ENCODE measurements at places on chromosomes 6 and 20.

- peak; percentile 3 for DNase-seq
Measured at GRCh38 chr6:35304299-35304698, 6.7 kb downstream of the DEF6 start.

- DNase-seq: no peak
Measured at GRCh38 chr6:26045065-26045927, 41.9 kb upstream of the HFE start.

DNA sequence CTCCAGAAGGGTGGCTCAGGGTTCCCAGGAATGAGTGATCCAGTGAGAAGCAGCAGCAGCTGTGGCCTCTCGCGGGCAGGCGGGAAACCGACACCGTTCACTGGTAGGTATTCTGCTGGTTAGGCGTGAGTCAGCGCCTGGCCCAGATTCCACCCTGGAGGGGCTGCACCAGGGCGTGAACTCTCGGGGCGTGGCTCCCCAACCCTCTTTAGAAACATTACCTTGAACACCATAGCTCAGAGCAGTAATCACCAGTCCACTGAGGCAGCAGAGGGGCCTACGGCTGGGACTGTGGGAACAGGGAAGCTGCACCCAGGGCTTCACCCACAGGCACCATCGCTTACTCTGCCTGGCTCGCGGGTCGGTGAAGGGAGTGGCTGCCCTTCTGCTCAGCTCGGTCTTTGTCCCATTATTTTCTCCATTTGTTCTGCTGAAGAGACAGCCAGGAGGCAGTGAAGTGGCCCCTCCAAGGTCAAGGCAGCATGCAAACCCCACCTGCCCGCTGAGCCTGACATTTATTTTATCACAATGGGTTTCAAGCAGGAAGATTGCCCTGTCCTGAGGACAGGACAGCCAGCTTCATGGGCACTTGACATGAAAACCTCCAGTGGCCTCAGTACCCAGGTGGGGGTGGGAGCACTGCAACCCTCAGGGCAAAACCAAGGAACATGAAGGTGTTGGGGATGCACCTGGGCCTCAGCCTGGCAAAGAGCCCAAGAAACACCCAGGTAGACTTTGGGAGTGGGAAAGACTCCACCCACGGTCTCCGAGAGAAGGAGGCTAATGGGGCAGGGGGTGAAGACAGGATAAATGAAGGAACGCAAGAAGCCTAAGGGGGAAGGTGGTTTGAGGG is 51.0 kb upstream of the CD93 start:
- DNase-seq: no peak

DNA sequence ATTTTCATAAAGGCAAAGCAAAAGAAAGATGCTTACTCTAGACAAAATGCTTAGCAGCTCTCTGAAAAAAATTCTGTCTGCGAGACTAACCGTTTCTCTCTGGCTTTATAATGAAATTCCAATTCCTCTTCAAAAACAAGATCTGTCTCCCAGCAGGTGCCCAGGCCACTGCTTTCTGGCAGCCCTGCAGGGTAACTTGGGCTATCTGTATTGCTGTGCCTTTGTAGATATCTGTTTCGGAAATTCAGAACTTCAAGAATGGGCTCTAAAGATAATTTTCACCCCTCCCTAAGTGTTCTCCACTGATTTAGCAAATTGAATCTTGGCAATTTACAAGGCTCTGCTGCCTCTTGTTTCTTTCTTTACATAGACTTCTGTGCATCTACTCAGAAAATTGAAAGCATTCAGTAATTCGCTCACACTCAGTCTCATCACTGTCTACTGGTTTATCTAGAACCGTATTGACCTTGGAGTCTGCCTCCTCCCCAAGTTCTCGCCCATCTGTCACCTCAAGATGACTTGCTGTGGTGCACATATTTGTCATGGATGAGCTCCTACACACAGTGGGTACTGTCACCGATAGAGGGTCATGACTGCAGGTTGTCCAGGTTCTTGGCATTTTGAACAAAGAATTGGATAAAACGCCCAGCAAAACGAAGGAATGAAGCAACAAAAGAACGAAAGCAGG is 26.4 kb upstream of the FABP7 start:
- DNase-seq: no peak

DNA sequence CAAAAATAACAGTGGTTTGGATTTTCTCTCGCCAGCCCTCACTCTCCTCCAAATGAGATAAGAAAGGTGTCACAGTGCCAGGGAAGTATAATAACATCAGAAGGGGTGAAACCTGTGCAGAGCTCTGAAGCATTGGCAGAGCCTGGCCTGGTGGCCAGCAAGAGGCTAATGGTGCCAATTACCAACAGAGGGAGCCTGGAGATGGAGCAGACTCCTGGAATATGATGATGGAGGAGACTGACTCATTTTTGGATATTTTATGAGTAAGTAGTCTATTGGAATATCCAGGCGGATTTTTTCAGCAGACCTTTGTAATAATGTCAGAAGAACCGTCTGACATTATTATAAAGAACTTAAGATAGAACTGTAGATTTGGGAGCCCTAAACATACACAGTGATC is 442.6 kb upstream of the MARCKS start:
- DNase-seq: peak; percentile 75
